ENCODE measurements at places on chromosomes 2 and 18.

GRCh38 chr2:120323214-120323613, 22.7 kb upstream of the INHBB start:
- DNase-seq, result no peak

DNA sequence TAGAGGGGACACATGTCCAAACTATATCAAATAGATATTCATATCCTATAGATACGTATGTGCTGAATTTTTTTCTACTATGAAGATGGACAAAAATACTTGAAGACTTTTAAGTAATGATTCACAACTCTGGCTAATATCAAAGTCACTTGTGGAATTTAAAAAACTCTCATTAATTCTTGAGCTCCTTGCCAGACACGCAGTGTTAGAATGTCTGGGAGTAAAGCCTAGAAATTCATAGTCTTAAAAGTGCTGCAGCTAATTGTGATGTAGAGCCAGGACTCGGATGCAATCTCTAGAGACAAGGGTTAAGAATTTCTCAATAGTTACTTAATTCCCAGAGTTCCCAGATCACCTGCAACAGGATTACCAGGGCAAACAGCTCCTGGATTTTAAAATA, 107.4 kb downstream of the ARL6IP6 start:
- DNase-seq, result no peak

DNA sequence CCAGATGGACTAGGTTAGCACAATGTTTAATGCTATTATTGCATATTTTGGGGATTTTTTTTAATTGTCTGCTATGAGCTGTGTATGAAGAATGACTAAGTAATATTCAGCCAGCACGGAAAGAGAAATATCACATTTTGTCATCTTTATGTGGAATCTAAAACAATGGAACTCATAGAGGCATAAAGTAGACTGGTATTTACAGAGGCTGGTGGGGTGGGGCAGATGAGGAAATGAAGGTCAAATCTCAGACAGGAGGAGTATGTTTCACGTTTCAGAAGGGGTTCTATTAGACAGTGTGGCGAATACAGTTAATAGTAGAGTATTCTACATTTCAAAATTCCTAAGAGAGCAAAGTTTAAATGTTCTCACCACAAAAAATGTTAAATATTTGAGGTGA, 4.7 kb downstream of the CDH19 start:
- no peak for DNase-seq

GRCh38 chr2:238967031-238967977, 119.4 kb downstream of the TWIST2 start:
- no peak for DNase-seq

DNA sequence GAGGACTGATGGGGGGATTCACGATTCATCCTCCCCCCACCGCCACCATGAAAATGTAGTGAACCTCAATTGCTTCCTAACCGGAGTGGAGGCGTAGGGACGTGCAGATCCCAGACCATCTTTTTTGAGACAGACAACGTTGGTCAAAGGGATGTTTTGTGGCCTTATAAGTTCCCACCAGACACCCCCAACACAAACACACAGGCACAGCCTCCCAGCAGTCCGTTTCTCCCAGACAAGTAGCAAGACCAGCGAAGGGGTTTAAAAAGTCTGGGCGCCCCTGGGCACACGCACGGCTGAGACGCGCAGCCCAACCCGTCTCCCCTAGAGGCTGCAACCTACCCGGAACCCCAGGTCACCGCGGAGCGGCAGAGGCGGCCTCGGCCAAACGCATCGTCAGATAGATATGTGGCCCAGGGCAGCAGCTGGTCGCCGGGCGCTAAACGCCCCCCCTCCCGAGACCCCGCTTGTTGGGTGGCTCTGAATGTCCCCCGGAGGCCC, 1.3 kb downstream of the GBX2 start:
- no peak for DNase-seq

DNA sequence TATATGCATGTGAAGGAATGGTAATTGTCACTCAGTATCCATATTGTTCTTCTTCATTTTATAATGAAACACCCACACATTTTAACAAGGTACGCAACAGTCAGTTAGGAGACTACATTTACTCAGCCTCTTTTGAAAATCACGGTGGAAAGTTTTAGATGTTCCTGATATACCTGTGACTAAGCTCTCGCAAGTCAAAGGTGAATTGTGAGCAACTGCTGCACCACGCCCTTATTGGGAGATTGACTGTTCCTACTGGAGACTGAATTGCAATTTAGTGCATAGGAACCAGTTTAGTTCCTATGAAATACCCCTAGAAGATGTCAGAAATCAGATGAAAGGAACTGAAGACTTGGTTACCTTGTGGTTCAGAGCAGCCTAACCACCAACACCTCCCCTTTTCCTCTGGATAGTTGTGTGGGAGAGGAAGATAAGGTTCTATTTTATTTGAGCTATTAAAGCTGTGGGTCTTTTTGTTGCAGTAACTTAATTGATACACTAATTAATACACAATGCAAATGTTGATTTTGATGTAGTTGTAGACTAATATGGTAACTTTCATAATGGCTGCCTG, 1280.5 kb upstream of the CDH2 start:
- DNase-seq, result no peak

DNA sequence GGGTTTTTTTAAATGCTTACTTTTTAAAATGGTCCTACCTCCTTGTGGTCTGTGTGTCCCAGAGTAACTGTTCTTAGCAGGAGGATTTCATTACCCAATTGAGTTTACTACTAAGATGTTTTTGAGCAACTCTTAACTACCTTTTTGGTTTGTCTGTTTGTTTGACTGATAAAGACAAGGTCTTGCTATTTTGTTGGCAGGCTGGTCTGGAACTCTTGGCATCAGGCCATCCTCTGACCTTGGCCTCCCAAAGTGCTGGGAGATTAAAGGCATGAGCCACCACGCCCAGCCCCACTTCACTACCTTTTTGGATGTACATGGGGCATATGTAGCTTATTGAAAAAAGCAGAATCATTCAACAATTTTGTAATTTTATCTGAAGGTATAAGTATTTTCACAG, 14.9 kb downstream of the MRPS9 start:
- DNase-seq, result no peak

GRCh38 chr2:234019896-234020295, 30.6 kb upstream of the SPP2 start:
- no peak for DNase-seq

GRCh38 chr2:160298960-160299359, 98.9 kb upstream of the ITGB6 start:
- DNase-seq, result no peak

- DNase-seq, result no peak
Measured at GRCh38 chr18:10286580-10287150, 167.8 kb upstream of the APCDD1 start.

- no peak for DNase-seq
Measured at GRCh38 chr2:149661844-149662243, 74.3 kb upstream of the MMADHC start.

GRCh38 chr2:190603374-190603773, 45.5 kb upstream of the NAB1 start:
- no peak for DNase-seq

- DNase-seq, result peak; percentile 32
Measured at GRCh38 chr2:46239847-46240181, 57.4 kb upstream of the EPAS1 start.

DNA sequence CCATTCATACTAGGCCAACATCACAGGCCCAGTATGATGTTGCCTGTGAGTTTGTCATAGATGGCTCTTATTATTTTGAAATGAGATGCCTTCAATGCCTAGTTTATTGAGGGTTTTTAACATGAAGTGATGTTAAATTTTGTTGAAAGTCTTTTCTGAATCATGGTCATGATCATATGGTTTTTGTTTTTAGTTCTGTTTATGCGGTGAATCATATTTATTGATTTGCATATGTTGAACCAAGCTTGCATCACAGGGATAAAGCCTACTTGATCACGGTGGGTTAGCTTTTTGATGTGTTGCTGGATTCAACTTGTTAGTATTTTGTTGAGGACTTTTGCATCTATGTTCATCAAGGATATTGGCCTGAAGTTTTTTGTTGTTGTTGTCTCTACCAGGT, 195.8 kb upstream of the FN1 start:
- no peak for DNase-seq

DNA sequence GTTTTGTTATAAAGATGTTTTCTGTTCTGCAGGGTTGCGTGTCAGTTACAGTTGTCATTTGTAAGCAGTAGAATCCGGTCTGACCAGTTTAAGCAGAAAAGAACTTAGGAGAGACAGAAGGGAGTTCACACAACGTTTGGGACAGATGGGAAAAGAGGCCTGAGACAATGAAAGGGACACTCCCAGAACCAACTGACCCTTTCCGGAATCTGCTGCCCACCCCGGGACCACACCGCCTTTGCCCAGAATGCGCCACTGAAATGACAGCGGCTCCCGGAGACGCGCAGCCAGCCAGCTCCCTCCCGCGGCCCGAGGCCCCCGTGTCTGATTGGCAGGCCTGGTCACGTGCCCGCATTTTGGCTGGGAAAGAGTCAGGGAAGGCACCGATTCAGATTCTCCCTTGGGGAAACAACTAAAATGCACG, 244.6 kb downstream of the BCL2 start:
- DNase-seq, result peak; percentile 47

DNA sequence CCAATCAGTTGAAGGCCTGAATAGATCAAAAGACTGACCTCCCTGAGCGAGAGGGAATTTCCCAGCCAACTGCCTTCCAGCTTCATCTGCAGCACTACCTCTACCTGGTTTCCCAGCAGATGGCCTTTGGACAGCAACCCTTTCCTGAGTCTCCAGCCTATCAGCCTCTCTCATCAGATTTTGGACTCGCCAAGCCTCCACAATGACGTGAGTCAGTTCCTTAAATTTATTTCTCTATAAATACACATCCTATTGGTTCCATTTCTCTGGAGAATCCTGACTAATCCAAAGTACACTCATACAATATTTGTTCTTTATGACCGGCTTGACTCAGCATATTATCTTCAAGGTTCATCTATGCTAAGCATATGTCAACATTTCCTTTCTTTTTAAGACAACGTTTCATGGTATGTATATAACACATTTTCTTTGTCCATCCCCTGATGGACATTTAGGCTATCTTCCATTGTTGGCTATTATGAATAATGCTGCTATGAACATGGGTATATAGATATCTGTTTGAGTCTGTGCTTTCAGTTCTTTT, 294.6 kb downstream of the LRATD1 start:
- no peak for DNase-seq

- peak; percentile 24 for DNase-seq
Measured at GRCh38 chr2:68829749-68830148, 41.4 kb downstream of the BMP10 start.

DNA sequence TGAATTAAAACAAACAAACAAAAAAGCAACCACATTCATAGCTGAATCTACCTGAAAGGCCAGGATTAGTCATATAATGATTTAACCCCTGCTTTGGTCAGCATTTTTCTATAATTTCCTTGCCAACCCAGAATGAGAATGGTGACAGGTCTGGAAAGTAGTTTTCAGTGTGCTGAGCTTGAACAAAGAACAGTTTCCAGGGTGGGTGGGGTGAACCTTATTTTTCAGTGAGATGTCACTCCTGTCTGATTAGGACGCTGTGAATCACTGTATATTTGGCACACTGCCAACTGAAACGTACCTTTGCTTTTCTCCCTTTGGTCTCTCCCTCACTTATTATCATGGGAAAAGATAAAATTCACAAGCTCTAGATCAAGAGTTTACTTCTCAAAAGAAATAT, 35.0 kb upstream of the DSC1 start:
- DNase-seq, result no peak

DNA sequence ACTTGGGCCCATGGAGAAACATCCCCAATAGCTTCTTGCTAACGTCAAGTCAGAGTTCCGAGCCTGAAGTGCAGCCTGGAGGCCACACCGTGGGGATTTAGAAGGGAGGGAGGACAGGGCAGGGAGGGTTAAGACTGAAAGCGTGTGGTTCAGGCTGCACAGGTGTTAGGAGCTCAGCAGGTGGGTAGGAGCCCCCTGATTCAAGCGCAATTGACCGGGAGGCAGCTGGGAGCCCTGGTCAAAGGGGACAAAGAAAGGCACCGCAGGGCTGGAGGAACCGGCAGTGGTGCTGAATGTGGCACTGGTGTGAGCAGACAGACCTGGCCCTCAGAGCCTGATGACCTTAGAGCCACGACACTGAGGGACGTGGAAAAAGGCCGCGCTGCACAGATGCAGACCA, 149.6 kb downstream of the TMEM18 start:
- DNase-seq, result no peak

DNA sequence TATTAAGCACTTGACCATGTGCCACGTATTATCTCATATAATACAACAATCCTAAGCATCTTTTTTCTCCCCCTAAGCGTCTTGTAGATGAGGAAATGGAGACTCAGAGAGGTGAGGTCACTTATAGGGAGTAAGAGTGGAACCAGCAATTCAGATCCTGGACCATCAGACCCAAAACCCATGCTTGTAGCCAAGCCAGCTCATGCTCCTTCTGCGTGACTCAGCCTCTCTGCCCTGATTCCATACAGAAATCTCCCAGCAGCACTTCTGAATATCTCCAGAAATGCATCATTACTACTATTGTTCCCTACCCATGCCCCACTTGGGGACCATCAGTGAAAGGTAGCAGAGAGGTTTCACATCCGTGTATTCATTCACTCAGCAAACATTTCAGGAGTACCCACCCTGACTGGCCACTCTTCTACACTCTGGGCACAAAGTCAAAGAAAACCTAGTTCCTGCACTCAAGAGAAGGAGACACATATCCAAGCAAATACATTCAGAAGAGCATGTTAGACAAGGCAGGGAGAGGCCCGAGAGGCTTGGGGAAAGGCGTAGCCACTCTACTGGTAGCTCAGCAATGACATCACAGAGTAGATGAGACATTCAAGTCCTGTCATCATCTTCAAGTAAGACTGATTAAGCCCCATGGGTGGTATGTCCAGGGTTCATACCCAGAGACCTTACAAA, 141.9 kb downstream of the MTCL1 start:
- DNase-seq, result no peak

GRCh38 chr2:101007415-101008345, 5.6 kb downstream of the RPL31 start:
- DNase-seq, result no peak

- DNase-seq, result no peak
Measured at GRCh38 chr2:205994344-205994743, 91.6 kb downstream of the INO80D start.

- no peak for DNase-seq
Measured at GRCh38 chr2:184498936-184499335, 99.4 kb upstream of the ZNF804A start.

- DNase-seq, result no peak
Measured at GRCh38 chr2:65416321-65416720, 16.1 kb downstream of the SPRED2 start.

GRCh38 chr2:236593531-236593930, 23.9 kb downstream of the ACKR3 start:
- DNase-seq, result no peak
